ENCODE measurements at places on chromosomes 1 and 21. TPM values are rescaled to one million over a fixed set of nuclear protein-coding genes. Genes with fewer than 3 reads are reported as not detected.

CHIT1 gene
- 0.24 TPM for total RNA-seq

TEKT2 gene
- not detected for total RNA-seq

C8B gene
- total RNA-seq: not detected

PLA2G5 gene
- not detected for total RNA-seq

RGS8 gene
- total RNA-seq: not detected

EGLN1 gene
- 68.4 TPM for total RNA-seq

SORT1 gene
- 14.9 TPM for total RNA-seq

VHLL gene
- total RNA-seq: not detected

GNAT2 gene
- total RNA-seq: 0.64 TPM

POLR3GL gene
- total RNA-seq: 5.1 TPM

E2F2 gene
- under 0.01 TPM for total RNA-seq

ABCA4 gene
- total RNA-seq: 0.72 TPM

SAMD13 gene
- 1.3 TPM for total RNA-seq

FAM177B gene
- total RNA-seq: not detected

Measured in tracheal epithelial cell (primary cell).